Cardiac septum (tissue), 1 donor: ENCODE measurements at places on chromosomes 4 and X. TPM values are rescaled to one million over a fixed set of nuclear protein-coding genes. Genes with fewer than 3 reads are reported as not detected.

The TRIM2 gene
- 23.4 TPM for total RNA-seq

The UGDH gene
- total RNA-seq: 18.1 TPM

The F11 gene
- total RNA-seq: 0.35 TPM

The UGT2A3 gene
- total RNA-seq: not detected

The UGT8 gene
- total RNA-seq: 0.32 TPM

The MAGEA1 gene
- not detected for total RNA-seq

The DCAF16 gene
- total RNA-seq: 17.9 TPM

The CENPVL2 gene
- not detected for total RNA-seq

The GAGE1 gene
- not detected for total RNA-seq

The UGT2B11 gene
- total RNA-seq: not detected

The KIF4A gene
- total RNA-seq: 0.38 TPM

The TRO gene
- 4.6 TPM for total RNA-seq
